ENCODE measurements at places on chromosomes 16 and 17.

GRCh38 chr16:80552277-80552676 is 11.5 kb downstream of the DYNLRB2 start:
- no peak for DNase-seq

DNA sequence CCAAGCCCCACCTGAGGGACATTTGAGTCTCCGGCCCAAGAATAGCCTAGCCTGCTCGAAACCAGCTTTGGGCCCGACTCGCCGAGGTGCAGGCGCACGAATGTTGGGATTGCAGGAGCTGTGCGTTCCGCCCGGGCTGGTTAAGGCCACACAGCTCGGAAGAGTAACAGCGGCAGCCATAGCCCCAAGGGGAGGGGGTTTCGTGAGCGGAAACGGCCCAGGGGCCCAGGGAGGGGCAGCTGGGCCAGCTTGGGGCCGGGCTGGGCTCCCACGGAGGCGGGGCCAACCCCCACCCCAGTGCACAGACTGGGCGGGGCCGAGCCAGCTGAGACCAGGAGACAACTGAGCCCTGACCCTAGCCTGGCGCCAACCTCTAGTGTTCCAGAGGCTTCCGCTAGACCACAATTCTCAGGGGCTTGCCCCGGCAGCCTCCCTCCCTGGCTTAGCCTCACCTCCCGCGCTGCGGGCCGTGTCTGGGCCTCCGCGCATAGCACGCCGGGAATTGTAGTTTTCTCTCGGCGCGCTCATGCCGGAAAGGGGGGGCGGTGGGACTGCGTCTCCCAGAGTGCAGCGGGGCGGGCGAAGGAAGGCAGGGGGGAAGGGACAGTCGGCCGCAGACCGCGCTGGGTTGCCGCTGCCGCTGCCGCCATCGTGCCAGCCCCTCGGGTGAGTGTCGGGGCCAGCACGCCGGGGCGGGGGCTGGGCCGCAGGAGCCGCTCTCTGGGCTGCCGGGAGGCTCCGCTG is at the start of gene NUTF2:
TSS of gene NUTF2 (plus strand) at position 614 of the 744 bp plus-strand sequence. CDS start 18,198 bp downstream, outside the sequence.
- peak; percentile 93 for DNase-seq

DNA sequence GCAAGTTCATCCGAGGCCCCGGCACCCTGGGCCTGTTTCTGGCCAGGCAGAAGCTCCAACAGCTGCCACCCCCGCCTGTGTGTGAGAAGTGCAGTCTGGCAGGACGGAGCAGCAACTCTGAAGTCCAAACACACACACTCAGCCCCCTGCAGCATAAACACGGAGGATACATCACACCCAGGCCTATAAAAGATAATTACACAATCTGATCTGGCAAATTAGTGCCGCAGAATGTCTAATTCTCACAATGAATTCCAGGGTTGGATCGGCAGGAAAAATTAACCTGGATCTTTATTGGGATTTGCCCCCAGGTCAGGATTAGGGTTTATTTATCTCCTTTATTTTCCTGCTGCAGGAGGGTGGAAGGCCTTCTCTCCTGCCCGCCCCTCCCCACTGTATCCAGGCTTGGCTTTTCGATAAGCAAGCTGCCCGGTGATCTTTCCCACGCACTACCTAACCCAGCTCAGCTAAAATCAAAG is 311.4 kb downstream of the SOX9 start:
- DNase-seq, result no peak

- no peak for DNase-seq
These were observed 149.2 kb upstream of the TBX2 start for GRCh38 chr17:61250335-61250890.

DNA sequence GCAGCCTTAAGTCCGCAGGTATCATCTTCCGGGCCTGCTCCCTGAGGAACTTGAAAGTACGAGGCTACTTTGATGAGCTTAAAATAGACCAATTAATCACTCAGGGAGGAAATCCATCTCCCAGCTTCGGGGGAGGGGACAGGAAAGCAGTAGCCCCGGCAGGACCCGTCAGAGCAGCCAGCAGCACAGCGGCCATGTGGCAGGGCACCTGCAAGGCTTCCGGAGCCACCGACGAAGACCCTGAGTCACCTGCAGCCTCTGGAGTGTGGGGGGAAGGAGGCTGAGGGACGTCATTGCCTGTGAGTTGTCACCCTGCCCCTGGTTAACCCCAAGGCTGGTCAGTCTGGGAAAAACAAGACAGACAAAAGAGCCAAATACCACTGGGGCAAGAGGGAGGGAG is 4.4 kb upstream of the CYB561 start:
- DNase-seq, result no peak

- no peak for DNase-seq
These were observed 13.3 kb upstream of the PAFAH1B1 start for GRCh38 chr17:2580151-2580550.

GRCh38 chr16:86597880-86598606 is 19.7 kb downstream of the FOXL1 start:
- no peak for DNase-seq

DNA sequence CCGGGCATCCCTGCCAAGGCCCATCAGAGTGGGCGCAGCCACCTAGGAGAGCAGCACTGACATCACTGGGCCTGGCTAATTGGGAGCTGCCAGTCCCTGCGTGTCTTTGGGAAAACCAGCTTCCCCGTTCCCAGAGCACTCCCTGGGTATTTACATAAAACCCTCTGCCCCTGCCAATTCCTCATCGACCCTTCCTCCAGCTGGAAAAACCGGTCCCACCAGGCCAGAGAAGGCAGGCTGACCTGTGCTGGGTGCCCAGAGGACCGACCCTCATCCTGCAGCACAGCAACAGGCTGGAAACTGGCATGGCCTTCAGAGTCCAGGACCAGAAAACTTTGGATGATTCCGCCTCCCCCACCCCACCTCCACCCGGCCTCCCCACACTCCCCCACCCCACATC is 8.2 kb upstream of the FOXN1 start:
- no peak for DNase-seq

- DNase-seq, result no peak
These were observed 6.5 kb downstream of the CPNE7 start for GRCh38 chr16:89581861-89582563.

DNA sequence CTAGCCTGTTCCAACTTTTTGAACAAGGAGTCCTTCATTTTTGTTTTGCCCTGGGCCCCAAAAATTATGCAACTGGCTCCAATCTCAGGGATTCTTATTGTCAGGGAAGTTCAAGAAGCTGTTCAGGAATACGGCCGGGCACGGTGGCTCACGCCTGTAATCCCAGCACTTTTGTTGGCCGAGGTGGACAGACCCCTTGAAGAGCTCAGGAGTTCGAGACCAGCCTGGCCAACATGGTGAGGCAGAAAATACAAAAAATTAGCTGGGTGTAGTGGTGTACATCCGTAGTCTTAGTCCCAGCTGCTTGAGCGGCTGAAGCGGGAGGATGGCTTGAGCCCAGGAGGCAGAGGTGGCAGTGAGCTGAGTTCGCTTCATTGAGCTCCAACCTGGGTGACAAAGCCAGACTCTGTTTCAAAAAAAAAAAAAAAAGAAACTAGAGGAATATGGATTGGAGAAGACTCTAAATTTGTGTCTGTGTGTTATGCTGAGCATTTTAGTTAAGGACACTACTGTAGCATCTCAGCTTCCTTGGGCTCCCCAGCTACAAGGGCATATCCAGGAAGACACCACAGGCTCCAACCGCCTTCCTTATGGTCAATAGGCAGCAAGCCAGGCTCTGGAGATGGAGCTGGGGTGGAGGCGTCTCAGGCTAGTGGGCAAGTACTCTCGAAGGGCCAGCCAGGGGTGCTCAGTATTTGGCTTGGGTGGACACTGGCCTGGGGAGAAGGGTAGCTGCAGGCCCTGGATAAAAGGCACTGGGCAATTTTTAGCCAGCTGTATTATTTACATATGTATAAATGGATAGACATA is 56.8 kb upstream of the CREBBP start:
- no peak for DNase-seq

DNA sequence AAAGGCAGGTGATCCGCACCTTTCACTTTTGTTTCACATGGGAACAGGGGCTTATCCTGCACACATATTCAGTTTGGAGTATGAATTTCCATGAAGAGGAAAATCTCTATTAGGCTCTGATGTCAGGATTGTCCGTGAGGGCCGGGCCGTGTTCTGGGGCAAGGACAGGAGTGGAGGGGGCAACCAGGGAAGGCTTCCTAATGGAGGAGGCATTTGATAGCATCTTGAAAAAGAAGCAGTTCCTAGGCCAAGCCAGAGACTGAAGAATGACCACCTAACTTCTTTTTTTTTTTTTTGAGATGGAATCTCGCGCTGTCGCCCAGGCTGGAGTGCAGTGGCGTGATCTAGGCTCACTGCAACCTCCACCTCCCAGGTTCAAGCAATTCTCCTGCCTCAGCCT is 174.2 kb downstream of the SEC14L1 start:
- DNase-seq, result no peak

DNA sequence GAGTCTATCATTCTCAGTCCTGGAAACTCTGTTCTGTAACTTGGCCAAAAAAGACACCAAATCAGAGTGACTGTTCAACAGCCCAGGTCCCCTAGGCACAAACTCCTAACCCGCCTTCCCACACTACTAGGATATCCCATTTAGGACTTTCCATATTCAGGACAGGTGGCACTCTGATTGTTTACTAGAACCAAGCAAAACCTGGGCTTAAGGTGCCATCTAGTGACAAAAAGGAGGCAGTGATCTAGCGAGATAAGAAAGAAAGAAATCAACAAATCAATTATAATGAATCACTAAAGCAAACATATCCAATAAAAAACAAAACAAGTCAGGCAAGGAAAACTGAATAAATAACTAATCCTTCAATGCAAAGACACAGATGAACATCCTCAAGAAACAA is 203.9 kb downstream of the CEP112 start:
- DNase-seq, result no peak

- DNase-seq, result no peak
These were observed 221.0 kb downstream of the UTP18 start for GRCh38 chr17:51481370-51481769.

- no peak for DNase-seq
These were observed 4.0 kb downstream of the PERCC1 start for GRCh38 chr16:1434644-1435592.

GRCh38 chr17:28828294-28829040 is 14.1 kb downstream of the FAM222B start:
- no peak for DNase-seq

GRCh38 chr16:2250652-2251295 is 613 bp downstream of the ECI1 start:
- no peak for DNase-seq

DNA sequence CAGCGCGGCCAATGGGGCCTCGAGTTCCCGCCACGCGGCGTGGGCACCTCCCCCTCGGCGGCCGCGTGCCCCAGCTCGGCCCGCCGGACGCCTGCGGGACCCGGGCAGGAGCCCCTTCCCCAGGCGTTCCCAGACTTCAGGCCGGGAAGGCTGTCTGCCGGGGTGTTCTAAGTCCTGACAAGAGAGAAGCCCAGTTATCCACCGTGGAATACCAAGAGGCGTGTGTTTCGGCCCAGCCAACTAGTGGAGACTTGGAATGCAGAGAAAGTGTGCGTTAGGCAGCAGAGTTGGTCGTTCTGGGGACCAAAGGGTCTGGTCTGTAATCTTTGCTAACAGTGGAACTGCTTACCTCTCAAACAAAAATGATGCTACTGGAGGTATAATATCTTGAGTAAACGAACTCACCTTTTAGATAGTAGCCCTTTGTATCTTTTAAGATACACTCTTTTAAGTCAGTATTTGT is 251 bp upstream of the HSF5 start:
- DNase-seq, result no peak

DNA sequence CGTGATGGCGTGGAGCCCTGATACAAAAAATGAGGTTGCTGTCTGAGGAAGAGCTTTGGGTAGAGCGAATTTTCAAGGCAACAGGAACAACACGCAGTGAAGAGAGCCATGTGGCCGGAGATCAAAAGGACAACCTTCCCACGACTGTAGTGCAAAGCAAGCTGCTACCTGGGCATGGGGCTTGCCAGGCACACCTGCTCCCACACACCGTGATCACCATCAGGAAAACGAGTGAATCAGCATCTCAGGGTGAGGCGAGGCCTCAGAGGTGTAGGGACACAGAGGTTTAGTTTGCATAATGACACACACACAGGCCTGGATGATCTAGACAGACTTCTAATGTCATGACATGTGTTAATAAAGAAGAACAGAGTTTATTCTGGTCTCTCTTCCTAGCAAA is 65.7 kb downstream of the PARN start:
- DNase-seq, result no peak

- DNase-seq, result no peak
These were observed 7.3 kb downstream of the CHMP6 start for GRCh38 chr17:80998748-80999535.

GRCh38 chr17:80000981-80001775 is 34.5 kb downstream of the TBC1D16 start:
- no peak for DNase-seq

GRCh38 chr17:17917394-17917793 is 54.8 kb downstream of the TOM1L2 start:
- no peak for DNase-seq

DNA sequence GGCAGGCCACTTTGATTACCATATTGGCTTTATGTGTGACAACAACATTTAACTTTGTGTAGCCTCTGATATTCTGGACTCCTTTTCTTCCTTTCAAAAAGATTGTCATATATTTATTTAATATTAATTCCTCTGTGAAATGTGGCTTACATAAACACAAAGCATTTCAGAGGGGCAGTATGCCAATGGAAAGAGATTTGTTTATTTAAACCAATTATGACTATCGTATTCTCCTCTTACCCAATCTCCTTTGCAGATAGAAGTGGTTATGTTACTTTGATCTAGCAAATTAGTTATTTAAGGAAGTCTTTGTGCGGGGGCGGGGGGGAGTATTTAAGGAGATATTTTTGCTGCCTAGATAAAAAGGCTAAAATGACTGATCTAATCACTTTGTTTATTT is 573.7 kb upstream of the KIF2B start:
- DNase-seq, result no peak

DNA sequence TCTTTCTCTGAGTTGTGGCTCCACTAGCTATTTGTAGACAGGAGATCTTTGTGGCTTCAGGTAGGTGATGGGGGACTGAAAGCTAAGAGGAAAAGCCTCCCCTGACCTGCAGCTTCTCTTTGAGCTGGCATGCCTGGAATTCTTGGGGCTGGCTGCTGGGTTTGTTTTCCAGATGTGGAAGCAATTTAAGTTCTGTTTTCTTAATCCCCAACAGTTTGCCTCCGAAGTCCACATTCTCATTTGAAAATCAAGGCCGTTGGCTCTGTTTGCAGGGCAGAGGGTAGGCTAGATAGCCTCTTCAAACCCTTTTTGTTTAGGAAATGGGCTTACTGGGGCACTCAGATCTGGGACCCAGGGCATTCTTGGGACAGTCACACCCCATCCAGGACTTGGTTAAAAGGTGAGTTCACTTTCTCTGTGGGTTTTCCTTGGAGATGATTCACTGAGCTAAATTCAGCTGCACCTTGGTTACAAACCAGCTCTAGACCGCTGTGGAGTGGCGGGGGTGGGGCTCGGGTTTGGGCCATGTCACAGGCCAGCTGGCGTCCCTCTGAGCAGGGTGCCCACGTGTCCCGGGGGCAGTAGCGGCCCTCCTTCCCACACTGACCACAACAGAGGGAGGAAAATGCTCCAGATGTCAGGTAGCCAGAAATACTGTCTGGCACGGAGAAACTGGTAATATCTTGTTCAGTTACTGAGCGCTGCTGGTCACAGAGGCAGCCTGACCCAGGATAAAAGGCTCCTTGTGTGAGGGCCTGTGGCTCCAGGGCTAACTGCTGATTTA is 108.5 kb downstream of the RAB11FIP4 start:
- DNase-seq, result peak; percentile 85
